Bronchial epithelial cell (primary cell): ENCODE measurements at places on chromosomes 12 and 14.

GRCh38 chr12:11973396-11973795 is 97.3 kb upstream of the BCL2L14 start:
- no peak for DNase-seq

DNA sequence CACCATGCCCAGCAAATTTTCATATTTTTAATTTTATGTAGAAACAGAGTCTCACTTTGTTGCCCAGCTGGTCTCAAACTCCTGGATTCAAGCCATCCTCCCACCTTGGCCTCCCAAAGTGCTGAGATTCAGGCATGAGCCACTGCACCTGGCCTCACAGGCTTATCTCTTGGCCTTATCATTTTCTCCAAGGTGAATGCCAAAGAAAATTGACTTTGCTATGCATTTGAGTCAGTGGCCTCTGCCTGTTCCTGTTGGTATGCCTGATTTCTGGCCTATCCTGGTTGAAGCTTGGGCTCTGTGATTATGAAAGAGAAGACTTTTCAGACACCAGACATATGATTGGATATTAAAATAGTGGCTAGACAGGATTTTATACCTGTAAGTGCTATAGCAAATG is 34.2 kb downstream of the MANSC1 start:
- DNase-seq, result no peak

- no peak for DNase-seq
Observed at GRCh38 chr12:46208370-46208769, 60.5 kb downstream of the SLC38A1 start.

DNA sequence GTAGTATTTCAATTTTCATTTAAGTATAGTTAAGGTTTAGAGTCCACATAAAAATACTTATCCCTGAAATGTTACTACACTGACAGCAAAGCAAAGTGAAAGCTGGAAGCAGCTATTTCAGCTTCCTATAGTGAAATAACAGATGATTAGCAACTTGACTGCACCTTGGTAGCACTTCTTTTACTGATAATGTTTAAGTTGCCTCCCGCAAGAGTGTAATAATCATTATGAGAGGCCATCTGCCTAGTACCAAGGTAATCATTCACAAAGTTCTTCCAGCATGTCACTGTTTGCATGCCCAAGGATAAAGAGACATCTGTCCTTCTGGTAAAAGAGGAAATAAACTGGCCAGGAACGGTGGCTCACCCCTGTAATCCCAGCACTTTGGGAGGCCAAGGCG is 69.8 kb downstream of the LIN7A start:
- no peak for DNase-seq

- DNase-seq, result no peak
Observed at GRCh38 chr14:45156067-45156466, 20.3 kb downstream of the FANCM start.

DNA sequence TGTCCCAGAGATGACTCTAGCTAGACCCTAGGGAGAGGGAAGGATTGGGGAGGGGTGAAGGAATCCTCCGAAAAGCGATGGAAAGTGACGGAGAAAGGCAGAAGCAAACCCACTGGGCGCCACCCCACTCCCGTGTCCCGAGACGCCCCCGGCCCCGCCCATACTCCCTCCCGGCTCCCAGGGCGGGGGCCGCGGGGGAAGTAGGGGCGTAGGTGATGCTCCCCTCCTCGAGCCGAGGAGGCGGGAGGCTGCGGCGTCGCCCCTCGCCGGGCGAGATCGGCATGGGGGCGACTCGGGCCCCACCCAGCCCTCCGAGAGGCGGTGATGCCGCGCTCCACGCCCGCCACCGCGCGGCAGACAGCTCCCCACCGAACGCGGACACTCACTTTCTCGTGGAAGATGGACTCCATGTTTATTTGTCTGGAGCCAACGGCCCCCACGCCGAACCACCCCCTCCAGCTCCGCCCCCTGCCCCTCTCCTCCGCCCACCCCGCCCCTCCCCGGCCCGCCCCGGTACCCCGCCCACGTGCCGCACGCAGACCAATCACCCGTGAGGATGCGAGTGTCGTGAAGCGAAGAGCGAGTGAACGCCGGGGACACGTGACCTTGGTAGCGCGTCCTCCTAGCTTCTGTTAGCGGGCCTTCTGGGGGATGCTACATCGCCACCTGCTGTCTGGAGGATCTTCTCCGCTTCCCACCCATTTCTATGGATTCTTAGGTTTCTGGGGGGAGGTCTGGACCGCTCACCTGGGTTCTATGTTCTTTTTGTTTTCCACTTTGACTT is at the start of gene ATXN3:
Gene ATXN3, minus strand, starts transcription at position 440 of the 784 bp plus-strand sequence. Its CDS starts 30 bp downstream, at position 410.
- peak; percentile 93 for DNase-seq
